ENCODE measurements at places on chromosomes 5 and 9.

DNA sequence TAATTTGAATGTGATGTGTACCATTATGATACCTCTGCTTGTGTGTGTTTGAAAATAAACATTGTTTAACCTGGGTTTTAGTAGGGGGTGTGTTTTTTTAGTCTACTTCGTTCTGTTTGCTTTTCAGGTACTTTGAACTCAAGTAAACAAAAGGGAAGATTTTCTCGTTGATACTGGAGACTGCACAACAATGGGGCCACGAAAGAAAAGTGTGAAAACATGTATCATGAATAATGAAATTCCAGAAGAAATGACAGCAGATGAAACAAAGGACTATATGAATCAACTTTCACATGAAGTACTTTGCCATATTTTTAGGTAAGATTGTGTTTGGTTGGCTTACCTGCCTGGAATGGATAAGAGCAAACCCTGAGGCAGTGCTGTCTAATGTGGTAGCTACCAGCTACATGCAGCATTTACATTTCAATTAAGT, 10.8 kb downstream of the FBXO38 start:
- peak; percentile 13 for DNase-seq

DNA sequence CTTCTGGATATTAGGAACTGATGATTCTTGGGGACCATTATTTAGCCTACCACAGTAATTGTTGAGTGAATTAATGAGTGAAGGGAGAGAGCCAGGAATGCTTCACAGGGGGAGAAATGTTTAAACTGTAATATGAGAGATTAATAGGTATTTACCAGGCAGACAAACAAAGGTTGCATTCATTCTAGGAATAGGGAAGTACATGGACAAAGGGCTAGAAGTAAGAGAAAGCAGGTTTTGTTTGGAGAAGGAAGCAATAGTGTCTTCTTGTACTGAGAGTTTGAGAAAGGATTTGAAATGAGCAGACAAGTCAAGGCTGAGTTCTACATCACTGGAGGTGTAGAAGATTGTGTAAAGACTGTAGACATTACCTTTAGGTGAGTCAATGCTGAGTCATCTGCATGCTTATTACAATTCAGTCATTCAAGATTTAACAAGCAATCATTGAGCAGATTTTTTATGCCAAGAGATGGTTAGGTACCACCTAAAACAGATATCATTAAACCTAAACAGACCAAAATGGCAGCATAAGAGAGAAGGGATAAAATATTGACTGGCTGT, 8.0 kb downstream of the TAF1L start:
- no peak for DNase-seq

- DNase-seq = no peak
Measured at GRCh38 chr9:96141666-96142065, 160.3 kb downstream of the HSD17B3 start.

GRCh38 chr5:113245427-113246225, 189.2 kb downstream of the TSSK1B start:
- DNase-seq = no peak

DNA sequence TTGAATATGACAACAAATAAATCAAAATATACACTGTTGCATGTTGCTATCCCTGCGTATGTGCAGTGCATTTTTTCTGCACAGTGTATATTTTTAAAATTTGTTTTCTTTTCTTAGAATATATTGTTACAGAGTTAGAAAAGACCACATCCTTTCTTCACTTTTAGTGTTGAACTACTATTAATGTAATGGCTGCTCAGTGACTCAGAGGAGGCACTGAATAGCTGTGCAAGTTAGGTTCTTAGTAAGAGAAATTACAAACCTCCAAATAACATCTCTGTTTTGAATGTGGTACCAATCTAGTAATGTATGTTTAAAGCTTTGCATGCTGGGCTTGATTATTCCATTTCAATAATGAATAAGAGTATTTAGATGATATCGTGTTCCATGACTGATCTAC, 208.9 kb upstream of the PRR16 start:
- DNase-seq = no peak

DNA sequence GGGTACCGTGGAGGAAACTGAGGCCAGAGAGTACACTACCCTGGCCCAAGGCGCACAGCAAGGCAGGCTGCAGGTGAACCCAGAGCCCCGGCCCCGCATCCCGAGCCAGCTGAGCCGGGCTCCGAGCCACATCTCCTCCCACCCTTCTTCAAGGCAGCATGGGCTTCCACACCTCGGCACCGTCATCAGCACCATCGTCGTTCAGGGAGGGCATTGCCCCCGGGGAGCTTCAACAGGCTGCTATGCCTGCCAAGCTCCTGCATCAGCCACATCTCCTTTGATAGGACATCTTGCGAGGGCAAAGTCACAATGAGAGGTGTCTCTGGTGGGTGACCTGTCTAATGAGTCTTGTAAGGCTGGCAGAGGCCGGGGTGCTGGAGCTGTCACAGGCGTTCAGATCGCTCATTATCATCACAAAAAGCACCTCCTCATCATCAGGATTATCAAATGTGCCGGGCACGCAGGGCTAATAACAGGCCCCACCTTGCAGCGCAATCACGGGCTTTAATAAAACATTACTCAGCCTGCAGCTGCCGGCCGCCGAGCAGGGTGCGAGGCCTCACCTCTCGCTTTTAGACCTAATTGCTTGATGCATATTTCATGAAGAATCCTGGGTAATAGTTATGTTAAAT, 20.0 kb upstream of the SLC25A51 start:
- DNase-seq = peak; percentile 70

GRCh38 chr5:143374496-143375217, 28.8 kb downstream of the NR3C1 start:
- no peak for DNase-seq

- peak; percentile 98 for DNase-seq
Measured at GRCh38 chr9:6412487-6413364, at the start of gene UHRF2. Gene UHRF2, plus strand, starts transcription at chr9:6413199. Its CDS starts 292 bp downstream, at chr9:6413491.

DNA sequence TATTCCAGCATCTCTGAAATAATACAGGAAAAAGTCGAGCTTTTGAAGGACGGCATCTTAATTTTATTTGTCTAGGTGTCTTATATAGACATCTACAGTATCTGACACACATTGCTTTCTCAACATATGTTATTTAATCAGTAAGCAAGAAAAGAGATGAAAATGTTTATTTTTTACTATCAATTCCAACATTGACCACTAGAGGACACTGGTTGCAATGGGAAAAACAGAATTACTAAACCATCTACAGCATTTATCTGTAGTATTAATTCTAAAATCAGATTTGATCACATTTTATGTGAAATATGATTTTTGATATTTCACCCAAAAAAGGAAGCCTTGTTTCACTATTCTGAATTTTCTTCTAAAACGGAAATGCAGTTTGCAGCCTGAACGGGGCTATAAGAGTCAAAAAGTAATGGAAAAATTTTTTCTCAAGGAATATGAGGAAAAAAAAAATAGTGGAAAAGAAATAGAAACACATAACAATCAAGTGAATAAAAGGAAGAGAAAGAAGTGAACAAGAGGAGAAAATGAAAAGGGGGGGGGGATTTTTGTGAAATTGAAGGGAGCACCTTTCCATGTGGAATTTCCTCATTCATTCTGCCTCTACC, 98.6 kb downstream of the OSTF1 start:
- DNase-seq = no peak

DNA sequence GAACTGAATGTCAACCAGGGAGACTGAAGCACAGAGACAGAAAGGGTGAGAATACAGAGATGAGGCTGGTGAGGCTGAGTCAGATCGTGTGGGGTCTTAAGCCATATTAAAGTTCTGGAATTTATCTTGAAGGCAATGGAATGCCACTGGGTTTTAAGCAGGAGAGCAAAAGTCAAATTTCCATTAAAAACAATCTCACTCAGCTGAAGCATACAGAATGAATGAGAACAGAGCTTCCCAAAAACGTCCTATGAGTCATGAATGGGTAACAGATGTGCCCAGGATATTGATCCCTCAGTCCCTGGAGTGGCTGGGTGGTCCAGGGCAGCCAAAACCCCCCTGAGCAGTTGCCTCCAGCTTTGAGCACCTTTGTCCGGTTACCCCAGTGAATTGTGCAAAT, 44.9 kb downstream of the PFDN1 start:
- no peak for DNase-seq

- DNase-seq = peak; percentile 6
Measured at GRCh38 chr9:89721176-89721700, 116.4 kb downstream of the GADD45G start.

DNA sequence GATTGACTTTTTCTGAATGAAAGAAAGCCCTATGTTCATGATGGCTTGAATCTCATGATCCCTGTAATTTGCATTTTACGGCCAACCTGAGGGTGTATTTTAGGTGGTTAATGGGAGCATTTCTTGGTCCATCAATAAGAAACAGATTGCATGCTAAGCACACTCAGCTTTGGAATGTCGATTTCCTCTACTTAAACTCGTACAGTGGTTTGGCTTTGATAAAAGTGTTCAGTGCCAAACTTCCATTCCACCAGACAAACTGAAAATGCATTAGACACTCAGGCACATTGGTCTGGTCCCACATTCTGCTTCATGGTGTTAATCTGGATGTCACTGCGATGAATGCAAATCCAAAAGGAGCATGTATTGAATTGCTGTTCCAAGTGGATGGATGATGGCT, 77.0 kb downstream of the VCAN start:
- DNase-seq = no peak

DNA sequence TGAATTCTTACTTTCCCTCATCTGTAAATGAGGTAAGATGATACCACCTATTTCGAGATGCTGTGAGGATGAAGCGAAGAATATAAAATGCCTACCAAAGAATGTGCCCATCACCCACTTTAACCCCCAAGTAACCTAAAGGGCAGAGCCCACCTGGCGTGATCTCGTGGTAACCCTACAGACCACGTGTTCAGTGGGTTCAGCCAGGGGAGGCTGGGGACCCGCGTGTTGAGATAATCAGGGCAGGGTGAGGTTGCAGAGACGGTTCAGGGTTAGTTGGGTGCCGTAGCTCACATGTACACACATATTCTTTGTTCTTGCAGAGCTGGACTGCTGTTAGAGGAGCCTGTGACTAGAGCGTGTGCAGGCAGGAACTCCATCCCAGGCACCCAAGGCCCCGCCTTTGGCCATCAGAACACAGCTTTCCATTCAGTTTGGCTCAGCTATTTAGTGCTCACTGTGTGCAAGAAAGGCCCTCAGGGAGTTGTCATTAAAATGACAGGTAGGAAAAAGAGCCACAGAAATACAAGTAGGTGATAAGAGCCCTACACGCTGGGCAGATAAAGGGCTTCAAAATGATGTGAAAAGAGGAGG, 56.5 kb upstream of the HAND1 start:
- DNase-seq = no peak

DNA sequence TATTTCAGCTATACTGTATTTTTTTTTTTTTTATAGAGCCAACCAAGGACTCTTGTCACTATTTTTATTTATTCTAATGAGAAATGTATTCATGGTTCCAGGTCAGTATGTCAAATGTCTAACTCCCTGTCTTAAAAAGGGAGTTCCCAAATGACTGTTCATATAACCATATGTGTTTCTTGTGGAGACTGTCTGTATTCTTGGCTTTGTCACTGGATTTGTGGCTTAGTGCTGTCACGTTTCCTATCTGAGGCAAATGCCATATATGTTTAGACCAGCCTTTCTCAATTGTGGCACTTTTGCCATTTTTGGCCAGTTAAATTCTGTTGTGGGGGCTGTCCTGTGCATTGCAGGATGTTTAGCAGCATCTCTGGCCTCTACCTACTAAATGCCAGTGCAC, 3.1 kb downstream of the GCNT1 start:
- no peak for DNase-seq

DNA sequence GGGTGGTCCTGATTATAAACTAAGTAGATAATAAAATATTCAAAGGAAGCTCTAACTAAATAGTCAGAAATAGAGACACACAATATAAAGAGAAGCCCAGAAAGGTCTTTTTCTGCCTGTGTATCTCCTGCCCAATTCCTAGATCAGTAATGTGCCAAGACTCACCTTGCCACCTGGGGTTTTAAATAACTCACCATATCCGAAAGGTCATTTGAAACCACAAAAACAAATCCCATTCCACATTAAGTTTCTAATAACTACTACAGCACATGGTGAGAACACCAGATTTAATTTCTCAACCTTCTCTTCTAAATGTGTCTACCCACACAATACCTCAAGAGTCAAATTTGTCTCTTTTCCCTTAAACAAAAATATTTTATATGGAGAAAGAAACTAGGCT, 75.2 kb downstream of the ZNF608 start:
- DNase-seq = peak; percentile 83

GRCh38 chr5:180100621-180101450, 29.3 kb upstream of the RNF130 start:
- DNase-seq = no peak

- no peak for DNase-seq
Measured at GRCh38 chr5:130350131-130350530, 445.9 kb downstream of the CHSY3 start.

GRCh38 chr5:133397990-133398645, 214.2 kb downstream of the FSTL4 start:
- DNase-seq = no peak

GRCh38 chr5:10759111-10759510, 1.9 kb downstream of the DAP start:
- no peak for DNase-seq

DNA sequence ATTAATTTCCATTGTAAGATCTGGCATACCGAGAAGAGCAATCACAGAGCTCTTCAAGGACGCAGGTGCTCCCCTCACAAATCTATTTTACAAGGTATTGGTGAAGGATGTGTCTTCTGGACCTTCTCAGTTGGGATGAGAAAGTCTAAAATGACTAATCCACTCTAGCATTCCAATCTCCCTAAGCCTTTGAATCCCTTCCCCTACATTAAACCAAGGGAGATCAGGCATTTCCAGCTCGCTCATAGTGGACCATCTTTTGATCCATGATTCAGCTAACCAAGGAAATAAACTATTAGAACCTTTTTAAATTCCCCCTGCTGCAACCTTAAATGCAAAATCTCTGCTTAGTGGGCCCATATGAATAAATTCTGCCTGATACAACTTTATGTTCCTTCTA, 95.9 kb upstream of the FBN2 start:
- DNase-seq = no peak

- peak; percentile 8 for DNase-seq
Measured at GRCh38 chr9:33233626-33234342, 6.2 kb upstream of the SPINK4 start.
